ENCODE measurements at places on chromosomes 13 and 19. TPM values are rescaled to one million over a fixed set of nuclear protein-coding genes. Genes with fewer than 3 reads are reported as not detected.

The GNG8 gene
- polyA plus RNA-seq, result 7.3 TPM

The ZNF471 gene
- polyA plus RNA-seq, result 32.3 TPM

The SMIM44 gene
- 0.84 TPM for polyA plus RNA-seq

The VWA8 gene
- polyA plus RNA-seq, result 21.1 TPM

DNA sequence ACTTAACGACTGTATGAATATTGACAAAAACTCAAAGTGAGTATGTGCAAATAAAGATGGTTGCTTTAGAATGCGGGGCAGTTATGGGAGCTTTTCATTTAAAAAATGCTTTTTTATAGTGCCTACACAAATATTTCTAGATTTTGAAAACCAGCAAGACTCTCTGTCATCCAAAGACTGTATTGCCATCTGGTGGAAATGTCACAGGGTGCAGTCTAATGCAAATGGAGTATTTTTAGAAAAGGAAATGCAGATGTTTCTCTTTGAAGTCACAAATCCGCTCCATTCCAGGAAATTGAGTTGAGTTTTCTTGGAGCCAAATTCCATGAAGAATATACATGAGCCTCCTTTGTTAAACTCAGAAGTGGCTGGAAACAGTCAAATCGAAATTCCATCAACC lies 2.3 kb upstream of the C1QTNF9B start:
- no peak for DNase-seq

DNA sequence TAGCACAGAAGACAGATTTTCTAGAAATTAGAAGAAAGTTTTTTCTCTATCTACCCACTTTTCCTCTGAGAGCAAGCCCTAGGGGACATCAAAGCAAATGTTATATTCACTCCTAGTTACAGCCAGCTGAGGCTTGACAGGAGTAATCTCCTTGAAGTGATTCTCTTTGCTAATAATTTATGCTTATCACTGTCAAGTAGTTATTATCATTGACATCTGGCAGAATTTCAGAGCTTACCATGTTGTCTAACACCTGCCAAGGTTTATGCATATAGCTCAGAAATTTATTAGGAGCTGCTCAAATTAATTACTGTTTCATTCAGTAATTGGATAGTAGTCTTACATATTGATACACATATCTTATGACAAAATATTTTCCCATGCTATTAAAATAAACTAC lies 465.9 kb upstream of the ATXN8OS start:
- DNase-seq, result no peak

GRCh38 chr13:24716011-24716410 lies 35.8 kb downstream of the ATP12A start:
- no peak for DNase-seq

GRCh38 chr19:41409288-41409687 lies 11.7 kb downstream of the BCKDHA start:
- DNase-seq, result no peak

- no peak for DNase-seq
These were observed 53.6 kb downstream of the ZAR1L start for GRCh38 chr13:32261567-32261966.

- no peak for DNase-seq
These were observed 43.6 kb downstream of the GPR12 start for GRCh38 chr13:26716984-26717383.

DNA sequence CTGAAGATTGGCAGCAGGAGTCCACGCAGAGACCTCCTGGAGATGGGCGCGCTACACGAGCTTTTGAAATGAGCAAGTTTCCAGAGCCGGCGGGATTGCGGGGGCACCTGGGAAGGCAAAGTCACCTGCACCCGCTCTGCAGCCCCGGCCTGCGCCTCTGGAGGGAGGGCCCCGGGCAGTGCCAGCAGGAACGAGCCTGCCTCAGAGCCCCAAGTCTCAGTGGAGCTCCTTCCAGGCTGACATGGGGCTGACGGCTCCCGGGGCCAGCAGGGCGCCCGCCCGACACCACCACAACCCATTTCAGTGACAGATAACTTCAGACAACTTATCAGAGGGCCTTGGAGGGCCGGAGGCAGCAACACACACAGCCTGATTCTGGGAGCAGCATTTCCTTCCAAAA lies 45.0 kb downstream of the RASA3 start:
- DNase-seq, result no peak

DNA sequence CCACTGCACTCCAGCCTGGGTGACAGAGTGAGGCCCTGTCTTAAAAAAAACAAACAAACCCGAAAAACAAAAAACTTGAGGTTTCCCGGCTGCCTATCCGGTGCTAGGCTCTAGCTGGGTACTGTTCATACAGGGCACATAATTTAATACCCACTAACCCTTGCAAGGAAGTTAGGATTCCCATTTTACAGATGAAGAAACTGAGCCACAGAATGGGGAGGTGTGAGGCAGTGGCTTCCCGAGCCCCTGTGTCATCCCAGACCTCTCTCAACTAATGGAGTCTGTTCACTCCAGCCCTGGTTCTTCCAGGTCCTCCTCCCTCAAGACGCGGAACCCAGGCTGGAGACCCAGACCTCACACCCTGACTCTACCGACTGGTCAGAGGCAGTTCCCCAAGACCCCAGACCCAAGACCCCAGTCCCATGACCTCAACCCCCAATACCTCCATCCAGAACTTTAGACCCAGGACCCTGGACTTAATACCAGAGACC lies 576 bp downstream of the APBA3 start:
- DNase-seq, result no peak

DNA sequence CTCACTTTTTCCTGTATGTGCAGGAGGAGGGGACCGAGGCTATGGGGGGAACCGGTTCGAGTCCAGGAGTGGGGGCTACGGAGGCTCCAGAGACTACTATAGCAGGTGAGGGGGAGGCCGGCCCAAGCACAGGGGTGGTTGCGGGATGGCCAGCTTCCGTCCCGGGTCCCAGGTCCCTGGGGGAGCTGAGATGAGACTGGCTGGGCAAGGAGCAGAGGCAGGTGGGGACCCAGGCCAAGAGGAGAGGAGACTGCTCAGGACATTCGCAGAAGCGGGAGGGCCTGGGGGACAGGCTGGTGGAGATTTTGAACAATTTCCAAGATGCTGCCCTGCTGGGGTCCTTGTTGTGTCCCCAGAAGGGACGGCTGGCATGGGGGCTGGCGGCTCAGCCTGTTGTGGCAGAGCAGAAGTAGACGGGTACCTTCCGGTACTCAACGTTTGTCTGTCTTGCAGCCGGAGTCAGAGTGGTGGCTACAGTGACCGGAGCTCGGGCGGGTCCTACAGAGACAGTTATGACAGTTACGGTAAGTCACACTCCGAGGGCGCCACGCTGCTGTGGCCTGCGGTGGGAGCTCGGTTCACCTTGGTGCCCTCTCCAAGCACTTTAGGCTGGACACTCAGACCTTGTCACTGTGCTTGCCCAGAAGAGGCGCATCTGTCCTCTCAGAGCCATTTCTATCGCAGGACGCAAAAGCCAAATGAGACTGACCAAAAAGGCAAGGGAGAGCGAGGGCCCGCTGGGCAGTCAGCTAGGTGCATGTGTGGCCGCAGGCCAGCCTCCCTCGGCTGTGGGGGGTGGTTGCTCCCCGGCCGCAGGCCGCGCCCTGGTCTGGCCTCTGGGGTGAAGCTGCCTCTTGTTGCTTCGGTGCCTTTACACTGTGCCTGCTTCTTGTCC lies 2.6 kb downstream of the CIRBP start:
- DNase-seq, result no peak

GRCh38 chr13:43291287-43292060 lies 268.1 kb downstream of the DNAJC15 start:
- DNase-seq, result no peak

- DNase-seq, result no peak
These were observed 74.2 kb downstream of the TUBGCP3 start for GRCh38 chr13:112513761-112514160.

DNA sequence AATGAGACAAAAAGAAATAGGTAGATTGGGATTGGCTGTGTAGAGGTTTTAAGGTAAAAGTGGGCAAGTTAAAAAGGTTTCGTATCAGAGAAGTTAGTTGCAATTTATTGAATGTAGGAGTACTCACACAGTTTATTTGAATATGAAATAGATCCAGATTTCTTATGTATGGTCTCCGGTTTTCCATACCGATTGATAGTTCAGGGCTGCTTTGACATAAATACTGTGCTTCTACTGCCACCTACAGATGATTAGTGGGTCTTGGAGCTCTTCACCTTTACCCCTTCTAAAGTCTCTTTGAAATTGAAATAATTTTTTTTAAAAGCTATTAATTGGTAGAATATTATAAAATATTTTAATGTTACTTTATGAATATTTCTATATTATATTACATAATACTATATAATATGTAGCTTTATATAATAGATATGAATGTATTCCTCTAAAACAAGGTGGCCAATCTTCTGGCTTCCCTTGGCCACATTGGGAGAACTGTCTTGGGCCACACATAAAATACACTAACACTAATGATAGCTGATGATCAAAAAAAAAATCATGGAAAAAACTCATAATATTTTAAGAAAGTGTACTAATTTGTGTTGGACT lies 7.7 kb upstream of the GPR18 start:
- DNase-seq, result peak; percentile 45

DNA sequence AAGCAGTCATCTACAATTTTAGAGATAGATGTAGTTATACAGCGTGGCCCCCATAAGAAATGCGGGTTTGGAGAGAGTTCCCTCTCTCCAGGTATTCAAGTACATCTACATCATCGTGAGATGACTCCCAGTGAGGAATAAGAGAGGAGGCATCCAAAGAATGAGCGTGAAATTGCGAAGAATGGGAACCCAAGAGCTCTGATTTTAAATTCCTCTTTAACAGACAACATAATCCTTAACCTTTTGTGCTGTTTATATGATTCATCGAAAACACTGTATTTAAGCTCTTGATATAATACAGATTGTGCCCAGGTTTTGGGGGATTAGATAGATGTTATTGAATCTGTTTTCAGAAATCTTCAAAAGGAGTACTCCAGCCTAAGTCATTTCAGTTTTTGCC lies 161.5 kb downstream of the COG6 start:
- no peak for DNase-seq

DNA sequence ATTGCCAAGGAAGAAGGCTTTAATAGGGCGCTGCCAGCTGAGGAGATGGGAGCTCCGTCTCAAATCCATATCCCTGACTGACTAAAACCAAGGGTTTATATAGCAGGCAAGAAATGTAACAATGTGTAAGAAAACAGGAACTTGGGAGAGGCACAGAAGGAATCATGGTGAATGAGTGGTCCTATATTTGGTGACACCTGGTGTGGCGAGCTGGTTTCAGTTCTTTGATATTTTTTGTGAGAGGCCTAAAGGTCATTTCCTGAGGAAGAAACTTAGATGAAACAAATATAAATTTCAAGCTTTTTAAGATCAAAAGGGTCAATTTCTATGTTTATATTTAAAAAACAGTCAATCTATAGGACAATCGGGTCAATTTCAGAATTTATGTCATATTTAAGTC lies 826.3 kb downstream of the SLITRK6 start:
- DNase-seq, result no peak

DNA sequence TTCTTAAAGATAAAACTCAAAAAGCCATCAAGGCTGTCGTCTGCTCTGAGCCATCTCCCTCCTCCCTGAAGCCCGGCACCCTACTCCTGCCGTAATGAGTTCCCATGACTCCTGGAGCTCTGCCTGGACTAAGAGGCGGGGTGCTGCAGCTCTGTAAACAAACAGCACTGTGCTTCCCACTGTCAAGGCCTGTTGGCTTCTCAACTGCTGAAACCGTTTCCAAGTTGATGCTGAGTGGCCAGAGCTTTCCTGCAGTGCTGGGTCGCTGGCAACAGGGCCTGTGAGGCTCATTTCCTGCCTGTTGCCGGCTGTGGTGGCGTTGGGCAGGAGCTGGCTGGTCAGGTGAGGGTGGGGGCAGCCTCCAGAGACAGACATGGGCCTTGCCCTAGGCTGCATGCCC lies 26.7 kb upstream of the ISYNA1 start:
- no peak for DNase-seq

DNA sequence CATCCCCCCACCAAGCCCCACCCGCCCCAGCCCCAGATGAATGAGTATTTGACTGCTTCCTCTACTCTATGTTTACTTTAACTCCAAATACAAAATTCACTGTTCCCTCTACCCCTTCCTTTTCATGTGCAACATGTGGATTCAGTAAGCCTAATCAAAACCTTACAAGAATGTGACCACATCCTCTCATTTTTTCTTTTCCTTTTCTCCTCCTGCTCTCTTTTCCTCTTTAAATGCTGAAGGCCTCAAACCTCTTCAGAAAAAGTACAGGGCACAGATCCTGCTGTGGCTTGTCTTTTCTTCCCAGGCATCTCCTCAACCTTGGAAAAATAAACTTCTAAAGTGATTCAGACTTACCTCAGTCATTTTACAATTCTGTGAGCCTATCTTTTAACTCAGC lies 119.0 kb downstream of the MYCBP2 start:
- no peak for DNase-seq

GRCh38 chr13:91346062-91346461 lies 1.4 kb upstream of the MIR17HG start:
- DNase-seq, result no peak

DNA sequence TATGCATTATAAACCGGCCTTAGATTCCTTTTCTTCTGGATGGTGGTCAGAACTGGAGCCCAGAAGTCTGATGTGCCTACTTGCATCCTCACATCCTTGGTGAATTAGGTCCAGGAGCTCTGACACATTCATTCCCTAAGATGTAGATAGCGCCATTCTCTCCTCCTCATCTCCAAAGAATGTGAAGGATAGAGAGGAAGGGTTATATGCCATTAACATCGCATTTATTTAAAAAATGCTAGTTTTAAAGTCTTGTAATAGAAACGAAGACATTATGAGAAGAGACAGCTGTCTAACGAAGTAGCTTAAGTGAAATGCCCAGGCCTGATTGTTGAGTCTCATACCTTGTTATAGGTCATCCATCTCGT lies 9.7 kb downstream of the MBNL2 start:
- no peak for DNase-seq

DNA sequence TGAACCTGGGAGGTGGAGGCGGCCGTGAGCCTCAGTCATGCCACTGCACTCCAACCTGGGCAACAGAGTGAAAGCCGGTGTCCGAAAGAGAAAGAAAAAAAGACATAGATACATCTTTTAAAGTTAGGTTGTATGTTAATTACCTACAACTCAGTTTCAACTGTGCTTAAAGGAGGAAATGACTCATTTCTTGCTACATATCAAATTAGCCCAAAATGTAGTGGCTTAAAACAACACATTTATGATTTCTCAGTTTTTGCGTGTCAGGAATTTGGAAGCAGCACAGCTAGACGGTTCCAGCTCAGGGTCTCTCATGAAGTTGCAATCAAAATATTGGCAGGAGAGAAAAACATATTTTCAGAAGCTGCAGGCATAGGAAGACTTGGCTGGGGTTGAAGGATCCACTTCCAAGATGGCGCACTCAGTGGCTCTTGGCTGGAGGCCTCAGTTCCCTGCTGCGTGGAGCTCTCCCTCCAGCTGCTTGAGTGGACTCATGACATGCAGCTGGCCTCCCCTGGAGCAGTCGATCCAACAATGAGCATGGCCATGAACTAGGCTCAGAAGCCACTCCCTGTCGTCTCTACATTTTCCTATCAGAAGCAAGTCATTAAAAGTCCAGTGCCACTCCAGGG lies 7.1 kb downstream of the LDLR start:
- no peak for DNase-seq

GRCh38 chr19:30997222-30997621 lies 352.0 kb downstream of the TSHZ3 start:
- no peak for DNase-seq
